ENCODE measurements at places on chromosomes 1 and 21.

- no peak for DNase-seq
Measured at GRCh38 chr1:185425163-185425562, 108.1 kb upstream of the IVNS1ABP start.

- no peak for DNase-seq
Measured at GRCh38 chr21:40282912-40283886, 416.0 kb downstream of the PCP4 start.

DNA sequence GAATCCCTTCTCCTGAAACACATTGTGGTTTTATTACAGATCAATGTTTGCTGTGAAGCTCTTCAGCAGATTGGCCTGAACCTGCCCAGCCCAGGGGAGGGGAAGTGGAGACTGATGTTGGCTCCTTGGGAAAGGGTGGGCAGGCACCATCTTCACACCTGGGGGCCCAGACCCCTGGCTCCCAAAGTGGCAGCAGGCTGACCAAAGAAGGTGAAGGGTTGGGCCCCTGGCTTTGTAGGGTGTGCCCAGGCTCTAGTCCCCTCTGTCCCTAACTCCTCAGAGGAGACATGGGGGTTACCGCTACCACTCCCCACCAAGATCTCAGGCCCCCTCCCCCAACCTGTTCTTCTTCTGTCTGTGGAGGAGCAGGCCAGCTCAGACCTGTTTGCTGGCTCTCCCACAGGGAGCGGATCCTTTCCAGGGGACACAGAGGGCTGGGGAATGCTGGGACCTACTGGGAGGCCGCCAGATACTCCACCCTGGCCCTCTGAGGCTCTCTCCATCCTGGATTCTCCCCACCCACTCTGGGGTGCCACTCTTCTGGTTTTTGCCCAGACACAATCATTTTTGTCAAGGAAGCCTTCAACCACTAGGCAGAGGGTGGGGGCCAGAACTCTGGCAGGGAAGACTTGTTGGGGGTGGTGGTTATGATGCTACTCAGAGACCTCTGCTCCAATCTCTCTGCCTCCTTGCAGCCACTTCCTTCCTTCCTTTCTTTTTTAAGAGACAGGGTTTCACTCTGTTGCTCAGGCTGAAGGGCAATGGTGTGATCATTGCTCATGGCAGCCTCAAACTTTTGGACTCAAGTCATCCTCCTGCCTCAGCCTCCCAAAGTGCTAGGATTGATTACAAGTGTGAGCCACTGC is 5.0 kb upstream of the EFNA3 start:
- DNase-seq, result peak; percentile 46

GRCh38 chr1:234841710-234842231 is 231.8 kb upstream of the IRF2BP2 start:
- DNase-seq, result no peak

DNA sequence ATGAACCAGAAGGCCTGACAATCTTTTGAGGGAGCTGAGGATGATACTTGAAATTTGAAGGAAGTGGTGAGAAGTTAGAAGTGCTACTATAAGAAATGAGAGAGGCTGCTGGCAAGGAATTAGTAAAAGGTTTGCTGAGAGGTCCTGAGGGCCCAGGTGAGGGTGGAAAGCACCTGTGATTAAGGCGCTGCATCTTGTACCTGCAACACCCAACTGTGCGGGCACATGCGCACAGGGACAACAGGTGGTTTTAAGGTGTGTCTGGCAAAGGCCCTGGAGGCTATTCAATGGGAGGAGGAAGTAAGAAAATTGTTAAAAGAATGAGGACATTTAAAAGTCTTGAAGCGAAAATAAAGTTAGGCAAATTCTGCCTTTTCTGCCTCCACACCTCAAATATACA is 349.3 kb downstream of the RGS7 start:
- DNase-seq, result no peak

DNA sequence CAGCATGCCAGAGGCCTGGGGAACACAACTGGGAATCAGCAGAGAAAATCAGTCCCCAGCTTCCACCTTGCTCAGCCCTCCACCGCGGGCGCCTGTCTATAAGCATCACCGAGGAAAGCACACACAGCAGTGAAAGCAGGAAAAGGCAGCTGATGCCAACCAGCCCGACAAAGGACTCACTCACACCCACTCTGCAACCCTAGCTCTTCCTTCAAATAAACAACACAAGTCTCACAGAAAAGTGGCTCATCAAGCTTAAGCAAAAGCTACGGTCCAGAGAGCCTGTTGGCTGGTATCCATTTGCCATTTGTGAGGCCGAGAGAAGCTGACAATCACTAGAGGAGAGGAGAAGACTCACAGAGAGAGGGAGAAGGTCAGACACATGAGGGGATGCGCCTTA is 27.1 kb downstream of the MRAP start:
- peak; percentile 37 for DNase-seq

GRCh38 chr1:119011706-119012105 is 23.6 kb upstream of the TBX15 start:
- no peak for DNase-seq

GRCh38 chr1:61104220-61104671 is 21.9 kb downstream of the NFIA start:
- DNase-seq, result no peak

- DNase-seq, result no peak
Measured at GRCh38 chr1:214199585-214199984, 81.4 kb upstream of the SMYD2 start.
